Stimulated activated CD8-positive, alpha-beta memory T cell treated with anti-CD3 and anti-CD28 coated beads, Interleukin-7, amount 100 ng/mL, for 24 hours (primary cell): ENCODE measurements at places on chromosomes 1 and 21.

DNA sequence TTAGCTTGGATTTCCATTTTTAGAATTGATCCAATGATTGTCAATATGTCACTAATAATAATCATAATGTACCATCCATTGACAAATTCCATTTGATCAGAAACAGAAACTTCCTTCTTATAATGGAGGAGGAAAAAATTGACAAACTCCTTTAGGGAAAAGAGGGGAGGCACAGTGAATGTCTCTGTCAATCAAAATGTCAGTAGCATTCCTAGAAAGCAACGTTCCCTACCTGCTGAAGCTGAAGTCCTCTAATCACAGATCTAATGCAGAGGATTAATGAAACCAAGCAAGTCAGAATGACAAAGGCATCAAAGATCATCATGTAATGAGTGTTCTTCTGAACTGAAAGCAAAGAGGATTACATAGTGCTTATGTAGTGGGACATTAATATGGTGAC lies 22.4 kb downstream of the MCOLN3 start:
- DNase-seq = no peak

DNA sequence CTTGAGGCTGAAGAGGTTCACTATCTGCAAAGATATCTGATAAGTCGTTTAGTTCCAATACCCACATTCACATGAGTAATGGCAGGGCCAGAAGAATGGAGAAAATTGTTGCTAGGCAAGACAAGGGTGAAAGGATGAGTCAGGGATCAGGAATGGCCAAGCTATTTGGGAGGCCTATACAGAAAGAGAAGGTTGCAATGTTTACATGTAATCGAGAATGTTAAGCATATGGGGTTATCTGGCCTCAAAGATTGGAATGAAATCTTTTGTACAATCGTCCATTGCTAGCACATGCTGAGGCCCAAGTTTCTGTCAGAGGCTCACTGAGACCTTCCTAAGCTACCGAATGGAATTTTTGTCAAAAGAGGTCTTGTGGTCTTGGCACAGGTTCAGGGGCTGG lies 299.9 kb upstream of the PLD5 start:
- DNase-seq = no peak

DNA sequence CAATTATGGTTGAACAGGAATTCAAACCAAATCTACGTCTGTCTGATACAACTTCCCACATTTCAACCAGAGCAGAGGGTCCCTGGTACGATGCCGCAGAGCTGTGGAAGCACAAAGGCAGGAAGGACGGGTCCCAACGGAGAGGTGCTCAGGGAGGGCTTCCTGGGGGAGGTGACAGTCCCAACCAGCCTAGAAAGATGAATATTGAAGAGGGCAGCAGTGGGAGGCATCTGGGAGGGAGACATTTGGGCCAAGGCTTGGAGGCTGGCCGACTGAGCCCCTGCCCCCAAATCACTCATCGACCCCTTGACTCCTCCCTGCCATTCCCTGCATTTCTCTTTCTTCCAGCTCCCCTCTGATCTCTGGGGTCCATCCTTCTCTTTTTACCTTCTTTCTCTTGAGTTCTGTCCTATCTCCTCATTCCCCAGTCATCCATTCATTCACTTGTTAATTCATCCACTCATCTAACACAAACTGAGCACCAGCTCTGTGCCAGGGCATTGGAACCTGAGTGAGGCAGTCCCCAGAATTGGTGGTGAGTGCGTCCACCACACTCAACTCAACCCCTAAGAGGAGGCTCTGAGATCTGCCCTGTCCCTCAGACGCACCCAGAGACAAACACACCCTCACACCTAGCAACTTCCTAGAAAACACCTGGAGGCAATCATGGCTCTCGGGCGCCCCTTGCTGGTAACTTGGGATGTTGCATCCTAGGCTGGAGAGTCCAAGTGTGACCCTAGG lies 13.2 kb upstream of the CELA3B start:
- DNase-seq = peak; percentile 75

- no peak for DNase-seq
Observed at GRCh38 chr1:113444857-113445256, 54.5 kb downstream of the MAGI3 start.
